ENCODE measurements at places on chromosomes 13 and 19.
A peak's percentile ranks its signal among the peaks of the same experiment; 100 is the strongest.

- no peak for DNase-seq
- H3K4me1 ChIP-seq = no peaks in the 10 kb centered on the region
- no peaks in the 10 kb centered on the region for H3K27me3 ChIP-seq
These were observed 16.3 kb upstream of the GPR183 start for GRCh38 chr13:99323488-99323887.

- H3K27ac ChIP-seq = no peak overlapping the region
- DNase-seq = no peak
- H3K27me3 ChIP-seq = no peaks in the 10 kb centered on the region
- H3K36me3 ChIP-seq = no peaks in the 10 kb centered on the region
- H3K4me3 ChIP-seq = peak overlapping the region; percentile 78
These were observed 1.2 kb downstream of the CARD8 start for GRCh38 chr19:48254529-48254970.

GRCh38 chr13:23680845-23681669 is 110.8 kb downstream of the TNFRSF19 start:
- H3K4me3 ChIP-seq = no peak overlapping the region
- no peaks in the 10 kb centered on the region for H3K36me3 ChIP-seq
- H3K4me1 ChIP-seq = peaks cover 2% of the 10 kb centered on the region
- DNase-seq = no peak

DNA sequence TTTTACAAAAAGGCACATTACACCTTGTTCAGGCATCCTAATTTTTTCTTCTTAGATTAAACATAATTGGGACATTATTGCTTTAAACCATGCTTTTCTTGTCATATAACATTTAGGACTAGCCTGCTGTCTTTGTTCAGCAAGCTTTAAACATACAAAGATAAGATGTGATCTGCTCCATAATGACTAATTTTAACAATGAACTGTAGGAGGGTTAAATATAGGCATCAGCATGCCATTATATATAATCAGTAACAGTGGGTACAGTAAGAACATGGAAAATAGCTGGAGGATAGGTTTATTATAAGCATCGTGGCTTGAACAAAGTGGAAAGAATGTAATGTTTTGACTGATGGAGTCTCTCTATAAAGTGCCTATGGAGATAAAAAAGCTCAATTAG is 661.7 kb downstream of the SLITRK6 start:
- H3K27ac ChIP-seq = no peak overlapping the region
- H3K27me3 ChIP-seq = no peaks in the 10 kb centered on the region
- H3K4me1 ChIP-seq = no peaks in the 10 kb centered on the region
- no peaks in the 10 kb centered on the region for H3K36me3 ChIP-seq

- peaks cover 14% of the 10 kb centered on the region for H3K36me3 ChIP-seq
- no peak for DNase-seq
- no peaks in the 10 kb centered on the region for H3K27me3 ChIP-seq
- H3K4me3 ChIP-seq = peak overlapping the region; percentile 83
- H3K4me1 ChIP-seq = peaks cover 4% of the 10 kb centered on the region
- H3K27ac ChIP-seq = no peak overlapping the region
These were observed 1.2 kb downstream of the SAMD1 start for GRCh38 chr19:14089412-14089661.

DNA sequence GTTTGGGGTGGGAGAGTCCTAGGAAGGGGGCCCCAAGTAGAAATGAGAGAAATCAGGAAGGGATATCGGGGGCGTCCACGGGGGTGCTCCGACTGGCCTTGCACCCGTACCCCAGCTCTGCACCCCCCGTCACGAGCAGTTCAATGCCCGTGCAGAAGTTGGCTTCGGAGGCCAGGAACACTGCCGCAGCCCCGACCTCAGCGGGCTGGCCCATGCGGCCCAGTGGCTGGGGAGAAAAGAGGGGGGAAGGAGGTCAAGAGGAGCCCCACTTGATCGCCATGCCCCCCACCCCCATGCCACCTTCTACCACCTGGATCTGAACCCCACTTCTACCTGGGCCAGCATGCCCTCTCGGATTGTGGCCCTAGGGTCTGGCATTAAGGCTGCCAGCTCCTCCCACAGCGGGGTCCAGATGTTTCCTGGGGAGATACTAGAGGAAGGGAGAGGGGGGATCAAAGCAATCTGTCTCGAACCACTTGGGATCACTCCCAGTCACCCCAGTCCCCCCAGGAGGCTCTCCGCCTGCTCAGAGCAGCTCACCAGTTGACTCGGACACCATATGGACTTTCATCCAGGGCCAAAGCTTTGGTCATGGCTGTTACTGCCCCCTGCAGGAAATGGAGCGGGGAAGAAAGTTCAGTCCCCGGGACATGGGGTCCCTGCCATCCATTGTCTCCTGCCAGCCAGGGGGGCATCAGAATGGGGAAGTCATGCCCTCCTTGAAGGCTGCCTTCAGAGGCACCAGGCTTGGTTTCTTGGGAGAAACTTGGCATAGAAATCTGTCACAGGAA is 2.5 kb upstream of the BCAT2 start:
- H3K27ac ChIP-seq = peak overlapping the region; percentile 97
- H3K27me3 ChIP-seq = no peaks in the 10 kb centered on the region
- peaks cover 1% of the 10 kb centered on the region for H3K36me3 ChIP-seq

DNA sequence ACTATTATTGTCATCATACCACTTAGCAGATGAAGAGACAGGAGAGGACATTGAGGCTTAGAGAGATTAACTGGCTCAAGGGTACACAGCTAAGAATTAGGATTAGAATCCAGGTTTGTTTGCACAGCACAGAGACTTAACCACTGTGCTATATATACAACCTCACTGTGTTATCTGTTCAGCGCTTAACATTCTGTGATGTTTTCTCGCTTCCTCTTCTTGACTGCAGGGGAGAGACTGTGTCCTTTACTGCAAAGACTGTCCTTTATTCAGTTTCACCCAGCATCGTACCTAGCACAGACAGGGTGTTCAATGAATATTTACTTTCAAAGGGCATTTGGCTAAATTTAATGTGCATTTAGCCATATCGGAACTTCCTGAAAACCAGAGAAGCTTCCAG is 54.9 kb upstream of the PCDH8 start:
- DNase-seq = no peak
- peaks cover 29% of the 10 kb centered on the region for H3K4me1 ChIP-seq
- no peaks in the 10 kb centered on the region for H3K36me3 ChIP-seq
- no peak overlapping the region for H3K4me3 ChIP-seq
- no peaks in the 10 kb centered on the region for H3K27me3 ChIP-seq

DNA sequence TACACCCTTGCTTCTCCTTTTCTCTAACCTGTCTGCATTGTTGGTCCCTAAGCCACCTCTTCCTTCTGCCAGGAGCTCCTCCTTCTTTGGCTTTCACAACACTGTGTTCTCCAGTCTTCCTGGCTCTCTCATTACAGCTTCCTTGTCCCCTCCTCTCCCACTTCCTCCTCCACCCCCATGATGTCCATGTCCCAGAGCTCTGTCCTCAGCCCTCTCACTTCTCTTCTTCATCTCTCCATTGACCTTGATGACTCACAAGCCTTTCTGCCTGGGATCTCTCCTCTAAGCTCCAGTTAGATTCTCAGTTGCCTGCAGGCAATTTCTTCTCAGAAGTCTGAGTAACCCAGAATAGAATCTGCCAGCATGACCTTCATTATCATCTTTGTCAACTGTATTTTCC is 100.3 kb upstream of the WASF3 start:
- no peaks in the 10 kb centered on the region for H3K36me3 ChIP-seq
- DNase-seq = no peak
- H3K27me3 ChIP-seq = no peaks in the 10 kb centered on the region
- H3K4me1 ChIP-seq = no peaks in the 10 kb centered on the region

- no peak overlapping the region for H3K27ac ChIP-seq
- H3K4me3 ChIP-seq = no peak overlapping the region
- H3K4me1 ChIP-seq = peaks cover 5% of the 10 kb centered on the region
- peaks cover 10% of the 10 kb centered on the region for H3K36me3 ChIP-seq
- DNase-seq = no peak
These were observed 3.5 kb downstream of the CDC37 start for GRCh38 chr19:10399878-10400277.

DNA sequence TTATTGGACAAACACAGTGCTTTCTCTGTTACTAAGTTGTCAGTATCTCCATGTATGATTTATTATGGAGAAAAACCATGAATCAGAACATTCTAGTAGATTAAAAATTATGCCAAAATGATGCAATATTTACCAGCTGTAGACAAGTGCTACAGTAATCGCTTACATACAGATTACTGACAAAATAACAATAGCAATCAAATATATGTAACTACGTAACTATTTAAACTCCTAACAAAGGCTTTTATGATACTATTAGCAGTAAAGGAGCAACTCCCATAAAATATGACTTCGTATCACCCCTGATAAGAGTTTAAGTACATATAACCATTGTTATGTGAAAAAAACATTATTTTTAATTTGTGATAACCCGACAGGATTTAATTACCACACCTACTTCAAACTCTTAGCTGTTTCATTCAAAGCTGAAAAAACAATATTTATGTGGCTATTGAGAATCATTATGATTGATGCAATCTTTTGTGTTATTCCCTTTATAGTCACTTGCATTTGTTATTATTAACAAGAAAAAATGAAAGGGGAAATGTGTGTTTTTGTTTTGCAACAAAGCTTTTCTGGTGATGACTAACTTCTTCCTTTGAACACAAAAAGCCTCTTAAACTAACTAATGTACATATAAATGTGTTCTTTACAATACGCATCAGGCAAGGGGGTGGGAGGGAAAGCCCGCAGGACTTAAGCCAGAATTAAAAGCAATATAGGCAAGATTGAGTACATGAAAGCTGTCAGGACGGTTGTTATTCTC is 147.4 kb downstream of the ABCC4 start:
- peaks cover 16% of the 10 kb centered on the region for H3K4me1 ChIP-seq
- no peaks in the 10 kb centered on the region for H3K36me3 ChIP-seq
- no peak for DNase-seq
- no peak overlapping the region for H3K4me3 ChIP-seq
- H3K27ac ChIP-seq = no peak overlapping the region

DNA sequence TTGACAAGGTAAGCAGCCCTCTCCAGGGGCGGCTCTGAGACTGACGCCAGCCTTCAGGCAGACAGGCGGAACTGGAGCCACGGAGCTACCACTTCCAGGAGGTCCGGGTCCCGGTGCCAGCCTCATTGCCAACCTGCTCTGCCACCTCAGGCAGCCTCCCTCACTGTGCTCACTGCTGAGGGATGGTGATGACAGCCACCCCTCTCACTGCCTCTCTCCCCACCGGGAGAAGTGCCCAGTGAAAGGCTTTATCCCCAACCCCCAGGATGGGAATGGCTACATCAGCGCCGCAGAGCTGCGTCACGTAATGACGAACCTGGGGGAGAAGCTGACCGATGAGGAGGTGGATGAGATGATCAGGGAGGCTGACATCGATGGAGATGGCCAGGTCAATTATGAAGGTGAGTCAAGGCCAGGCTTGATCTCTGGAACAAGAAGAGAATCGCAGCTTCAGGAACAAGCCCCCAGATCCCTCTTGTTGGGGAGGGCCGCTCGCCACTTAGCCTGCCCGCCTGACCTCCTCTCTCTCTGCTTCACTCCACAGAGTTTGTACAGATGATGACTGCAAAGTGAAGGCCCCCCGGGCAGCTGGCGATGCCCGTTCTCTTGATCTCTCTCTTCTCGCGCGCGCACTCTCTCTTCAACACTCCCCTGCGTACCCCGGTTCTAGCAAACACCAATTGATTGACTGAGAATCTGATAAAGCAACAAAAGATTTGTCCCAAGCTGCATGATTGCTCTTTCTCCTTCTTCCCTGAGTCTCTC is 7.6 kb downstream of the CALM3 start:
- H3K27ac ChIP-seq = no peak overlapping the region
- H3K4me1 ChIP-seq = no peaks in the 10 kb centered on the region
- DNase-seq = no peak
- H3K4me3 ChIP-seq = no peak overlapping the region
- no peaks in the 10 kb centered on the region for H3K27me3 ChIP-seq
- peaks cover 74% of the 10 kb centered on the region for H3K36me3 ChIP-seq

DNA sequence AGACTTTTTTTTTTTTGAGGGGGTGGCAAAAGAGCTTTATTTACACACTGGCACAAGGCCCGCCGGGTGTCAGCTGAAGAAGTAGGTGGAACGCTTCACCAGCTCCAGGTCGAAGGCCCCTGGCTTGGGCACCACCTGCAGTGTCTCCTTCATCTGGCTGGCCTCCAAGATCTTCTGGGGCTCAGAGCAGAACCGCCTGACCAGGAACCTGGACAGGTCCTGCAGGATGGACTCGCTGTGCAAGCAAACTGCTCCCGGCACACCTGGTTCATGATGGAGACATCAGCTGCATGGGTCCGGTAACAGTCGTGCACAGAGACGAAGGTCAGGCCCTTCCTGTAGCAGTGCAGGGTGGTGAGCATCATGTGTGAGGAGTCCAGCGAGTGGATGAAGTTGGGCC is 4.4 kb upstream of the CYP4F2 start:
- H3K4me1 ChIP-seq = no peaks in the 10 kb centered on the region
- DNase-seq = no peak
- no peaks in the 10 kb centered on the region for H3K27me3 ChIP-seq
- H3K27ac ChIP-seq = no peak overlapping the region
- H3K36me3 ChIP-seq = no peaks in the 10 kb centered on the region
- H3K4me3 ChIP-seq = no peak overlapping the region

GRCh38 chr19:10339380-10339960 is at the start of gene ICAM3:
ICAM3 (minus strand) TSS chr19:10339624; CDS start chr19:10339614, 10 bp downstream.
- H3K4me3 ChIP-seq = no peak within 1 kb of the TSS
- DNase-seq = no peak
- H3K36me3 ChIP-seq = no peaks in the 10 kb centered on the region

GRCh38 chr19:28443361-28443760 is 769.6 kb downstream of the UQCRFS1 start:
- H3K27me3 ChIP-seq = no peaks in the 10 kb centered on the region
- no peaks in the 10 kb centered on the region for H3K36me3 ChIP-seq
- no peak overlapping the region for H3K27ac ChIP-seq
- DNase-seq = no peak
- H3K4me3 ChIP-seq = no peak overlapping the region

DNA sequence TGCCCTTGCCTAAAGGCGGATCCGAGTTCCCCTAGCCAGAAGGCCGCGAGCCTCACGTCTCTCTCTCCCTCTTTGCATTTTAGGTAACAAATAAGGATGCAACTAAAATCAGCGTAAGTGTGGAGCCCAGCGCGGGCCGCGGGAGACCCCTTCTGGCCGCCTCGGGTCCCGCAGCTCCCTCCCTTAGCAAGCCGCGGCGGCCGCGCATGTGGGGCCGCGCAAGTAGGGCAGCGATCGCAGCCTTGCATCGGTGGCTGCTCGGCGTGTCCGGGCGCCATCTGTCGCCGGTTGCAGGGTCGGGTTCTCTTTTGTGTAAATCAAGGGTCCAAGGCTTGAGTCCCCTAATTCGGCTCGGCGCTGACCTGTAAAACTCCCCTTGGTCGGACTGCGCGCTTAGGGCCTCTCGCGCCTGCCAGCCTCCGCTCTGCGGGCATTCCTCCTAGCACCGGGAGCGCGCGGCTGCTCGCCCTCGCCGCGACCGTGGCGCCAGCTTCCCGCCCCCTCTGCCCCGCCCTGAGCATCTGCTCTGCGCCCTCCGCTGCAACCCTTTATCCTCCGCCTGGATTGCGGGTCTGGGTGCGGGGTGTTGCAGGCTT is 2.7 kb downstream of the VSTM2B start:
- DNase-seq = peak; percentile 81
- no peak overlapping the region for H3K27ac ChIP-seq
- H3K36me3 ChIP-seq = no peaks in the 10 kb centered on the region
- peaks cover 25% of the 10 kb centered on the region for H3K4me1 ChIP-seq

Data from neuronal stem cell (in vitro differentiated cells).